ENCODE measurements at places on chromosomes 7 and 10.

GRCh38 chr10:125037145-125037877 lies 95.4 kb downstream of the ZRANB1 start:
- DNase-seq: no peak

GRCh38 chr7:26298472-26299058 lies 6.9 kb downstream of the SNX10 start:
- no peak for DNase-seq

DNA sequence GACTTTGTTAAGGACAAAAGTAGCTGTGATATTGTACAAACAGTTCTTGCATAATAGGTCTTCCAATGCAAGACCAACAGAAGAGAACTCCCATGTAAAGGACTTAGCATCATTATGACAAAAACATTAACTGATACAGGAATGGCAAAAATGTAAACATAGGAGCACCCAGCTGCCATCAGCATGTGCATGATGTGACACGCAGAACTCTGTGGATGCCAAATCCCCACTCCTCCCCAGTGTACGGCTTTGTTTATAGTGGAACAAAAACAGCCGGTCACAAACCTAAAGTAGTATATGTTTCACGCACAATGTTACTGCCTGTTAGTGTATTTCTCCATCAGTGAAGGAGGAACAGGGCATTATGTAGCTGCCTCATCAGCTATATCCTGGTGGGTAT lies 316.0 kb upstream of the AOAH start:
- no peak for DNase-seq

DNA sequence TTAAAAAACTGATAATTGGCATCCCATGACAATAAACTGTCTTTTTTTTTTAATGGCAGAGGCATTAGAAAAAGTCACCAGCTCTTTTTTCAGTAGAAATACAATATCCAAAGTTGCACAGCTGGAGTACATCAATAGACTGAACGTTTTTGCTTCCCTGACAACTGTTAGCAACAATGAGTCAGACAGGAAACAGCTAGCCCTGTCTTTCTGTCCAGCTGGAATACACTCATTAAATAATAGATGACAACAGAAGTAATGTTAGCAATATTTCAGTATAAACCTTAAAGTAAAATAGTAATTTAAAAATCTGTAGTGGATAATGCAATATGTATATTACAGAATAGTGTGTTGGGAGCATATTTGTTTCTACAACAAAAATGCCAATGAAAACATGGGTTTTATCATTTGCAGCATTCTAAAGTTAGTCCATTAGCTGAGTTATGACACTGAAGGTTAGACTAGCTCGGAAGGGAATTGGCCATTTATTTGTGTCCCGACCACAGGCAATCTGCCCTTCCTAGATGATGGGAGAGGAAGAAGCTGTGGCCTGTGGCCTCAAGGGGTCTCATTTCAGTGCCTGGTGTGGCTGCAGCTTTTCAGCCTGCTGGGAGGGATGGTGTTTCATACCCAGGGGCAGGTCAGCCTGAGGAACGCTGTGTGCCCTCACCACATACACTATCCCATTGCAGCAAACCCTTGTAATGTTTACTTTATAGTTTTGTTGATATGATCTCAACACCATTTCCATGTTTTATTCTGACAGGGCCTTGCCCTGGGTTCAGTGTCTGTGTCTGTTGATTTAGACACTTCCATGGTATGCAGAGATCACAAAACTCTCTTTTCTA lies 173.3 kb downstream of the SLC16A9 start:
- no peak for DNase-seq

GRCh38 chr10:125102246-125102645 lies 58.1 kb downstream of the CTBP2 start:
- no peak for DNase-seq

DNA sequence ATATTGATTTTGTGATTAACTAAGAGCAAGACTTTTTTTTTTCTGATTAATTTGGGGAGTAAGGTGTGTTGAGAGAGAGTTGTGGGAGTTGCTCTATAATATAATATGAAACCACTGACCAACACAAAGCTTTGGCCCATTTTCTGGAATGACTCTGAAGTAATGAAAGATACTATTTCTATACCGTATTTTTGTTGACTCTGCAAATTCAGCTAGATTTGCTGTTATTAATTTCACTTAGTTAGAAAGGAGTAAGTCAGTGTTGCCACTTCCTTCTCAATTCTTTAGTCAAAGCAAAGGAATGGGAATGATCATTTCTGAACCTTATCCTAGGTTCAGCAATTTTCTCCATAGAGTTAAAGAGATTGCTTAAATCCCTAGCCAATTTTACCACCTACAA lies 313.0 kb upstream of the FZD1 start:
- no peak for DNase-seq

DNA sequence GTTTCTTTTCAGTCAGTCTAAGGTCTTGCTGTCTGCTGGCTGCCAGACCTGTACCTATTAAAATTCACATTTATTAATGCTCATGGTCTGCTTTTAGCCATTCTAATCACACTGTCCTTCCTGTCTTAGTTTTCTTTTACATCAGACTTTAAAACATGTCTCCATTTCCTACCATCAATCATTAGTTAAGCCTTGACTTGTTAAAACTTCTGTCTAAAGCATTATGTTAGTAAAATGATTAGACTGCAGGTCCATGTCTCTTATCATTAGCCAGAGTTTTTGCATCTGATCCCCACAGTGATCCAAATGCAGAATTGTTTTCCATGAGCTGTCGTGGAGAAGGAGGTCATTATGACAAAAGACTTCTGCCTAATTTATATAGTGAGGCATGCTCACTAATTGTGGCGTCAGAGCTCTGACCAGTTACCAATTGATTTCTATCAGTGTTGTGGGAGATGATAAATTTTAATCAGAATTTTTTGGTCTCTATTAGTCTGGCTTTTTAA lies 226.5 kb downstream of the DKK1 start:
- no peak for DNase-seq

DNA sequence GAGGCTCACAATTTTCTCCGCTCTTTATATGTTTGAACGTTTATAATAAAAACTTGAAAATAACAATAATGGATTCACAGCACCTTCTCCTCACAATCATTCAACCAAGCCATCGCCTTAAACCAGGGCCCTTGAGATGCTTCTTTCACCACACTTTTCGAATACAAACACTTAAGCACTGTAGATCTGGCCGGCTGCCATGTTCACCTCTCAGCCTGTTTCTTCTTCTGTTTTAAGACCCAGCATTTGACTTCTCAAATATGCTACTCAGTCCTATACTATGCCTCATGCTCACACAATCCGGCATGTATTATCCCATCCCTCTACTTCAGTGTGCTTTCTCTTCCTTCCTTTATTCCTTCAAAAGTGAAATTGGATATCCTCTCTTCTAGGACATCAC lies 280.6 kb downstream of the TFEC start:
- no peak for DNase-seq

- DNase-seq: no peak
Measured at GRCh38 chr10:12177642-12178041, 18.0 kb downstream of the NUDT5 start.

DNA sequence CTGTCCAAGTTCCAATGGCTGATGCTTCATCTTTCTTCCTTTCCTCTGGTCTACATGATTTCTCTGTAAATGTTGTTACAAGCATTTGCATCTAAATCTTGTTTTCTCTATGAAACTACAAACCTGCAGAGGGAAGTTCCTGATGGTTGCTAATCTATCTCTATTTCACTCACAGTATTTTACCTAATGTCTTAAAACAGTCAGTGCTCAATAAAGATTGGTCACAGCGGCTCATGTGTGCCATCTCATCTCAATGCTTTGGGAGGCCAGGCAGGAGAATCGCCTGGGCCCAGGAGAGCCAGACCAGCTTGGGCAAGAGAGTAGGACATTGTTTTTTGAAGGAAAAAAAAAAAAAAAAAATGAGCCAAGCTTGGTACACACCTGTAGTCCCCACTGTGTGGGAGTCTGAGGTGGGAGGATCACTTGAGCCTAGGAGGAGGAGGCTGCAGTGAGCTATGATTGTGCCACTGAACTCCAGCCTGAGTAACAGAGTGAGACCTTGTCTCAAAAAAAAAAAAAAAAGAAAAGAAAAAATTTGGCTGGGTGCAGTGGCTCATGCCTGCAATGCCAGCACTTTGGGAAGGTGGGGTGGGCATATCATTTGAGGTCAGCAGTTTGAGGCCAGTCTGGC lies 71.3 kb upstream of the ARMC3 start:
- no peak for DNase-seq

- no peak for DNase-seq
Measured at GRCh38 chr10:73956476-73957359, 41.2 kb upstream of the VCL start.

DNA sequence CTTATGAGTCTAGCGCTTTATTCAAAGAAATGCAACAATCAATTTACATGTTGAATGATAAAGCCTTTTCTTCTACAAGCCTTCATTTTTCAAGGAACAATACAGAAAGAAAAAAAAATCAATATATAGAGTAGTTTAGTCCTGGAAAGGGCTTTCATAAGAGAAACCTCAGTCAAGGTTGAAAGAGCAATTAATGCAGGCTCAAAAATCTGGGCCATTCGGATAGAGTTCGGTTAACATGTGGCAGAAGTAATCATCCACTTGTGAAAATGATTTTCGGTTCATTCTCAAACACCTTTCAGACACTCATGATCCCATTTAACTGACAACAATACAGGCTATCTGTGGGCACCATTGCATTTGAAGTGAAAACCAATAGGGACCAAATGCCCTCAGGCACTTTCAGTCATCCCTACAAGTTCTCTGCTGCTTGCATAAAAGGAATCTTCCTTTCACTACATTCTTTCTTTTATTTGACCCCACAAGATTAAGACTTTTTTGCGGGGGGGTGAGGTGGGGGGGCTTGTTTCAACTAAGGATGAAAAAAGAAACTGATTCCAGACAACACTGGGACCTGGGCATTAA lies 177.9 kb downstream of the RNF133 start:
- peak; percentile 86 for DNase-seq

GRCh38 chr10:100634034-100634433 lies 98.3 kb downstream of the HIF1AN start:
- no peak for DNase-seq

- no peak for DNase-seq
Measured at GRCh38 chr7:157176771-157177170, 38.0 kb downstream of the UBE3C start.

- no peak for DNase-seq
Measured at GRCh38 chr10:63246356-63246755, 113.2 kb downstream of the NRBF2 start.

GRCh38 chr10:14087566-14087965 lies 243.2 kb downstream of the FRMD4A start:
- DNase-seq: no peak

GRCh38 chr10:117275121-117275520 lies 34.2 kb downstream of the SLC18A2 start:
- DNase-seq: no peak

Measured in NCI-H1436 treated with DMSO at 0.1 percent for 48 hours (cell line).